Fibroblast of pulmonary artery (primary cell): ENCODE measurements at places on chromosomes 13 and 19.

DNA sequence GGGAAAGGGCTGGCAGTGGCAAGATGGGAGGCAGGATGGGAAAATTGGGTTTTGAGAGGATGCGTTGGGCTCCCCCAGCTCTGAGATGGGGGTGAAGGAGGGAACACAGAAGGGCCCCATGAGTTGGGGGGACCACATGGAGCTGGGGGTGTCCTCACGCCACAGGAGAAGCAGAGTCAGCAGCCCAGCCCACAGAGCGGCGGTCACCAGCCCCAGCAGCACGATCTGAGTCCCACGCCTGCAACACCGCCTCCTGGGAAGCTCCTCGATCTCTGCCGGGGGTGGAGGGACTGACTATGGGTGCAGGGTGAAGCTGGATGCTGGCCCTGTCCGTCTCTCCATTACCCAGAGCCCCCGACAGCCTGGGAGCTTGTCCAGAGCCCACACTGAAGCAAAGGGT, 3.3 kb downstream of the FCER2 start:
- no peak for DNase-seq

GRCh38 chr13:49932066-49932465, 4.1 kb downstream of the SPRYD7 start:
- no peak for DNase-seq

DNA sequence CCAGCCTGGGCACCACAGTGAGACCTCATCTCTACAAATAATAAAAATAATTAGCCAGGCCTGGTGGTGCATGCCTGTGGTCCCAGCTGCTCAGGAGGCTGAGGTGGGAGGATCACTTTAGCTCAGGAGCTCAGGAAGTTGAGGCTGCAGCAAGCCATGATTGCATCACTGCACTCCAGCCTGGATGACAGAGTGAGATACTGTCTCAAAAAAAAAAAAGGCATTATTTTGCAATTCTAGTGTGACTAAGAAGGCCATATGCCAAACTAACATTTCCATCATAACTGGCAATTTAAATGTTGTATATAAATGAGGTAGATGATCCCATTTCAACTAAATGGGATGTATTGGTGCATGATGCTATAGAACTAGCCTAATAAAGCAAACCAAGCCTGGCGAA, 632.8 kb upstream of the KLF12 start:
- DNase-seq: peak; percentile 86

DNA sequence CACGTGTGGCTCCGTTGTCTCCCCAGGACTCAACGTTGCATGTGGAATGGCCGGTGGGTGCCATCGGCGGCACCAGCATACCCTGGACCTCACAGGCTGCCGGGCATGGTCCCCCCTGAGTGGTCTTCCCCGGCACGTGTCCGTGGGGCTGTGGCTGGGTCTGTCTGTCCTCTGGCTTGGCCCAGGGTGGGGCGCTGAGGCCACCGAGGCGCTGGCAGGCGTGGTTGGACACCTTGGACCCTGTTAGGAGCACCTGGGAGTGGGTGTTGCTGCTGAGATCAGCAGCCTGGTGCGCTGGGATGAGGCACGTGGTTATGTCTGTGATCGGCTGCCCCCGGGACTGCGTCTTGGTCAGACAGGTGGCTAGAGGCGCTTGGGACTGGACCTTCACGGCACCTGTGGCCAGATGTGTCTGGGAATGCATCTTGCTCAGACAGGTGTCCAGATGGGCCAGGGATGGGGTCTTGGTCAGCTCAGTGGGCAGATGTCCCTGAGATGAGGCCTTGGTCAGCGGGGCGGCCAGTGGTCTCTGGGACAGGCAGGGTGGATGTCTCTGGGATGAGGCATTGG, 9.2 kb downstream of the IQCN start:
- DNase-seq: no peak

- DNase-seq: no peak
These were observed 95.3 kb upstream of the IPO5 start for GRCh38 chr13:97858161-97858560.

GRCh38 chr19:48959341-48960239, 4.9 kb downstream of the BAX start:
- no peak for DNase-seq

DNA sequence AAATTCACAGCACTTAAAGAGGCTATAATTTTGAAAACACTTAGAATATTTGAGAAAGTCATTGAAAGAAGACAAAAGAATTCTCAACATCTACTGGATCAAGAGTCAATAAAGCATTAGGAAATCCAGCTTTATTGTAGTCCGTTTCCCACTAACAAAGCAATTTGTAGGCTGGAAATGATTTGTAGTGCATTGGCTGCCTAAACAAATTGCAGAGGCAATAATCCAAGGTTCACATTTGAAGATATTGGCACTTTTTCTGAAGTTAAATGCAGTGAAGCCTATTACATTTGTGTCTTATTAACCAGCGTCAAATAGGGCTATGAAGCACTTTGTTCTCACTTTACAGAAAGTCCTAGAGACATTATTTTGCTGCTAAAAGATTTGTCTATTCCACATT, 848.1 kb upstream of the SLITRK1 start:
- DNase-seq: no peak

GRCh38 chr13:51688937-51689662, 104.8 kb downstream of the WDFY2 start:
- DNase-seq: no peak

DNA sequence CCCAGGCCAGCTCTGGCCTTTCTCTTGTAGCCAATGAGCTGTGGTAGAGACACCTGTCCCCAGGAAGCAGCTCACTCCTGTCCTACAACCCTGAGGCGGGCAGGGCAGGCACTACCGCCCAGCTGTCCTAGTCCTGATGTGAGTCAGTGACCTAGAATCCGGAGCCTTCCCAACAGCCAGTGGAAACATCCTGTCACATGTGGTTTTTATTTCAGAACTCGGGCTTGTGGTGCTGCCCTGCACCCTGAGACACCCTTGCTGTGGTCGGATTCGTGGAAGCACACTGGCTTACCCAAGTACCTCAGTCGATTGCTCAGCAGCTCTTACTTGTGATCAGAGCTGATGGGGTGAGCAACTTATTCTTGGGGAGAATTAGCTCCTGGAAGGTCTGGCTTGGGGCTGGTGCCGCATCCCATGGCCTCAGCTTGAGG, 83.6 kb upstream of the ARHGEF7 start:
- no peak for DNase-seq

- DNase-seq: no peak
These were observed 6.3 kb upstream of the RAX2 start for GRCh38 chr19:3778104-3778867.

- no peak for DNase-seq
These were observed 42.6 kb upstream of the MBNL2 start for GRCh38 chr13:97179501-97179900.

GRCh38 chr19:53007200-53007599, 6.5 kb upstream of the ERVV-1 start:
- DNase-seq: no peak

GRCh38 chr13:89733829-89734228, 1613.7 kb upstream of the MIR17HG start:
- no peak for DNase-seq

DNA sequence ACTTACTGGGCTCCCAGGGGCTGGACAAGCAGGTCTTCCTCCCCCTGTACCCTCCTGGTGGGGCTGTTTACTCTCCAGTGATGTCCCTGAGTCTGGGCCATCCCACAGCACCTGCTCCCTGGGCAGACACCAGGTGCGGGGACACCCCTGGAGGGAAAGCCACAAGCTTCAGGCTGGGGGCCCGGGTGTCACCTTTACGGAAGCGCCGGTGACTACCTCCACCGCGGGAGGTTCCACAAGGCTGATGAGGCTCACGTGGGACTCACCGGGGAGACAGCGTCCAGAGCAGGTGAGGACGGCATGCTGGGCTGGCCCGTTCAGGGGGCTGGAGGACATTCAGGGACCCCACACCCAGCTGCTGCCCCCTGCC, 24.9 kb downstream of the NFILZ start:
- no peak for DNase-seq

DNA sequence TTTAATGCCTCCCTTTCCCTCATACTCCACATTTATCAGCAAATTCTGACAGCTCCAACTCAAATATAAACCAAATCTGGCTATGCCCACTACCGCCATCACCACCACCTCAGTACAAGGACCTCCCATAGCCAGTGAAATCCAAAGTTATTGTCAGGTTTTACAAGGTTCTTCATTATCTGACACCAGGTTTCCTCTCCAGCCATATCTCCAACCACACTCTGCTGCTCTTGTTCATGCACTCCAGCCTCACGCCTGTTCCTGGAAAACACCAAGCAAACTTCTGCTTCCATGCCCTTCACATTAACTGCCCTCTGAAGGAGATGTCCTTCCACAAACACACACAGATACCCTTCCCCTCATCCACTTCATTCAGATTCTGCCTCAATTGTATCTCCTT, 102.2 kb upstream of the MIR17HG start:
- no peak for DNase-seq

DNA sequence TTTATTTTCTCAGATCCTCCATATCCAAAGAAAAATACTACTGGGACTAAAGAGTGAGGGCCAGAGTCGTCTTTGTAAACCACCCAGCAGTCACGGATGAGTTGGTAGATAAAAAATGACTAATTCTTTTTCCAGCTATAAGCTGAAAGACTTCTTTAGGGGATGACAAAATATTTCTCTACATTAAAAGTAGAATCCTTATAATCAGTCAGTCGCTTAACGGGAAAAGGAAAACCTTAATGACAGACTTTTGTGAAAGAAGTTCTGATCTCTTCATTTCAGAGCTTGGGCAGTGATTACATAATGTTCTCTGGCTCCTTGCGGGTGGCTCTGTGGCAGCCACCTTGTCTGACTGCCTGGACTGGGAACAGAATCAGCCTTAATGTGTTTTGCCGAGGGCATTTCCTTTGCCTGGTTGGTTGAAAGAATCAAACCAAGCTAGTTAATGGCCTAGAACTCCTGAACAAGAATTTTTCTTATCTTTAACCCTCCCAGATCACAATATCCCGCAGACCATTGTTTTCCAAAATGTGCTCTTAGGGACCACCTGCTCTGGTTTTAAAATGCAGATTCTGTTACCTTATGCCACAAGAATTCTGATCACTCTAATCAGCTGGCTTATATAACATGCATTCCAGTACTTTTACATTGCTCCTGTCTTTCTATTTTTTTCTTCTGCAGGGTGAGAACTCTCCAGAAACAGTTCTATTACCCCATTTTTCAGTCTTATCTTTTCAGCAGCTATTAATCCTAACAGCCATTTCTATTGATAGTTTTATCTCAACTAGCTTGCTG, 2.5 kb downstream of the ITM2B start:
- DNase-seq: peak; percentile 44

DNA sequence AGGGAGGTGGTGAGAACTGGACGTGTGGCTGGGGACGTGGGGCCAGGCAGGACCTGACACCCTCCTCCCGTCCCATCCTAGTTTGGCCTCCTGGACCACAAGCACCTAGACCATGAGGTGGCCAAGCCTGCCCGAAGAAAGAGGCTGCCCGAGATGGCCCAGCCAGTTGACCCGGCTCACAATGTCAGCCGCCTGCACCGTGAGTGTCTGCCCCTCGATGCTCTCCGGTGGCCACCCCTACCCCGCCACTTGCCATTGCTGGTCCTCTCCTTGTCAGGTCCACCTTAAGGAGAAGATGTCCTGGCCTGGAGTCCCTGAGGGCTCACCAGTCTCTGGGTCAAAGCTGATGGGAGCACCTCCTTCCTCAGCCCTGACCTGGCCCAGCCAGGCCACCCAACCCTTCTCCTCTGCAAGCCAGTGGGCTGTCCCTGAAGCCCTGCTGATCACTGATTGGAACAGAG, 2.2 kb downstream of the ANGPTL4 start:
- no peak for DNase-seq

DNA sequence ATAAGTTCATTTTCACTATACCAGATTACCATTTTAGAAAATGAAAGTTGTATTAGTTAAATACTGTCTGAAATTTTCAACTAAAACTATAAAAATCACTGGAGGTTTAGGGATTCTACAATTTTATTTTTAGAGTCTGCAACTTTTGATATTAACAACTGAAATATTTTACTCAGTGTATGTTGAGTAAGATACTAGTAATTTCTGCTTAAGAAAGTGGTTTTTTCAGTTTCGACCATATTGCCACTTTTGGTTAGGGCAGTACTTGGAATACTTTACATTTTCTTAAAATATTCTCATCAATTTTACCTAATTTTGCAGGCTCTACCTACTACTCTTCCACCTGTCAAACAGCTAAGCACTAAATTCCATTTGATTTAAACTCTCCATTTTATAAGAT, 59.6 kb downstream of the KCNRG start:
- no peak for DNase-seq

- DNase-seq: no peak
These were observed 23.1 kb upstream of the TSHZ3 start for GRCh38 chr19:31372246-31372781.

GRCh38 chr19:46634656-46635218, 1.3 kb downstream of the GNG8 start:
- no peak for DNase-seq

GRCh38 chr13:49374585-49375290, 69.1 kb downstream of the CAB39L start:
- peak; percentile 70 for DNase-seq

DNA sequence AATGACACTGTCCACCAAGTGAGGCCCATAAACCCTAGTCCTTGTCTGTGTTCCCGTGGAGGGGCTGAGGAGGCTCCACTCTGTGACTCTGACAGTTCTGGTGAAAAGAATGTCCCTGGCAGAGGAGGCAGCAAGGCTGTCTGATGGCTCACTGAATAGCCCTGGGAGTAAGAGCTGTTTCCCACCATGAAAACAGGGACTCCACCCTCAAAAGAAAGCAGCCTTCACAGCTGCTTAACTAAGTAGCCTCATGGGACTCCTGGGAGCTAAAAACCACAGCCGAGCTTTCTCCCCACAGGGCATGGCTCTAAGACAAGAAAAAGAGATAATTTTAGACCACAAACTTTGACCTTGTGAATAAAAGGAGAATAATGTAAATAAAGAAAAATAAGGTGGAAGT, 135.1 kb upstream of the FRY start:
- DNase-seq: peak; percentile 68

DNA sequence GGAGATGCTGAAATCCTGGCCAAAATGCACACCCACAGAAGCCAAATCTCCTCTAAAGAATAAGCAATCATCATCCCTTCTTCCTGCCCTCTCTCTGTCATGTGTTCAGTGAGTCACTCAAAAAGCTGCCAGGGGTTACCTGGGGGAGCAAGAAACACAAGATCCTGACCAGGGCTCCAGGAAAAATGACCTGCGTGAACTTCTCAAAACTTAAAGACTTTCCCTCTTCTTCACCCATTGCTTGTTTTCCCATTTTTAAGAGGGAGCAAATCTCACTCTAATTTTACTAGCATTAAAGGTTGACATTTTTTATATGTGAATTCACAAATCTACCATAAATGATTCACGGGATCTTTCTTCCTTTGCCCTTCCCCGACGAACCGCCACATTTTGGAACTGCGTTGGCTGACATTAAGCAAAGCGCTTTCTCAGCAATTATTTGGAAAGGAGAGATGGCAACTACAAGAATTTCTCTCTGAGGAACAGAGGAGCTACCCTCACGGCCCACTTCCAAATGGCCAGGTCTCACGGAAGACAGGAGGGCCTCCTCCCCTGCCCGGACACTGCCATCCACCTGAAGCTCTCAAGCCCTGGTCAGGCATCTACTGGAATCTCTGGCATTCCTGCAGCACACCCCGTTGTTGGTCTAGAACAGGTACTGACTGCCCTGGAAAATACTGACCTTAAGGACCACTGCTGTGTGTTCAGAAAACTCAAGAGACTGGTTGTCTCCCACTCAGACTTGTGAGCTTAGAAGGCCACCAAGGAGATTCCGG, 14.2 kb downstream of the TSHZ3 start:
- peak; percentile 26 for DNase-seq
